Regular cardiac myocyte (primary cell): ENCODE measurements at places on chromosomes 5 and 9. TPM values are rescaled to one million over a fixed set of nuclear protein-coding genes. Genes with fewer than 3 reads are reported as not detected.

PCDHB14 gene
- total RNA-seq, result 0.58 and 2.5 TPM in 2 replicates

GLDC gene
- 0.85 and 4.8 TPM in 2 replicates for total RNA-seq

PTCD2 gene
- 10.2 and 12.7 TPM in 2 replicates for total RNA-seq

DMGDH gene
- 0.58 and 3.7 TPM in 2 replicates for total RNA-seq

TMC1 gene
- under 0.01 TPM in 1 of 2 replicates, not detected in the other for total RNA-seq

OTP gene
- total RNA-seq, result not detected in 2 replicates

RGS3 gene
- total RNA-seq, result 51.6 and 68.2 TPM in 2 replicates

S100Z gene
- not detected in 2 replicates for total RNA-seq

GPX8 gene
- 165 and 182 TPM in 2 replicates for total RNA-seq

IL3 gene
- total RNA-seq, result not detected in 2 replicates

RANBP3L gene
- not detected in 2 replicates for total RNA-seq

SEMA4D gene
- total RNA-seq, result 0.19 and 0.28 TPM in 2 replicates

MSX2 gene
- total RNA-seq, result 0.38 and 1.1 TPM in 2 replicates

ETF1 gene
- 146 and 179 TPM in 2 replicates for total RNA-seq

PDE6A gene
- total RNA-seq, result not detected in 2 replicates

URM1 gene
- total RNA-seq, result 21.4 and 32.4 TPM in 2 replicates

MYOT gene
- not detected in 2 replicates for total RNA-seq

C9orf153 gene
- 0.19 and 0.56 TPM in 2 replicates for total RNA-seq

CCDC112 gene
- 6.1 and 7.3 TPM in 2 replicates for total RNA-seq

GTF3C4 gene
- 9.0 and 12.5 TPM in 2 replicates for total RNA-seq

GAS1 gene
- total RNA-seq, result 3.8 and 29.3 TPM in 2 replicates

SLIT3 gene
- total RNA-seq, result 3.1 and 16.9 TPM in 2 replicates

ERCC6L2 gene
- total RNA-seq, result 56.9 and 63.1 TPM in 2 replicates

CCL27 gene
- total RNA-seq, result not detected in 2 replicates

OLFML2A gene
- total RNA-seq, result 0.19 and 0.56 TPM in 2 replicates

CD72 gene
- total RNA-seq, result 0.19 and 0.56 TPM in 2 replicates

CD274 gene
- total RNA-seq, result 6.5 and 19.7 TPM in 2 replicates

DIAPH1 gene
- 16.1 and 41.4 TPM in 2 replicates for total RNA-seq

APBA1 gene
- 2.5 and 3.6 TPM in 2 replicates for total RNA-seq

SLC34A3 gene
- total RNA-seq, result not detected in 2 replicates

ZNF454 gene
- total RNA-seq, result 0.96 and 2.0 TPM in 2 replicates

LHX3 gene
- under 0.01 TPM in 1 of 2 replicates, not detected in the other for total RNA-seq

ADCY2 gene
- not detected in 2 replicates for total RNA-seq

FPGS gene
- 41.4 and 50.2 TPM in 2 replicates for total RNA-seq
